ENCODE measurements at places on chromosomes 12 and 14.
A peak's percentile ranks its signal among the peaks of the same experiment; 100 is the strongest.

DNA sequence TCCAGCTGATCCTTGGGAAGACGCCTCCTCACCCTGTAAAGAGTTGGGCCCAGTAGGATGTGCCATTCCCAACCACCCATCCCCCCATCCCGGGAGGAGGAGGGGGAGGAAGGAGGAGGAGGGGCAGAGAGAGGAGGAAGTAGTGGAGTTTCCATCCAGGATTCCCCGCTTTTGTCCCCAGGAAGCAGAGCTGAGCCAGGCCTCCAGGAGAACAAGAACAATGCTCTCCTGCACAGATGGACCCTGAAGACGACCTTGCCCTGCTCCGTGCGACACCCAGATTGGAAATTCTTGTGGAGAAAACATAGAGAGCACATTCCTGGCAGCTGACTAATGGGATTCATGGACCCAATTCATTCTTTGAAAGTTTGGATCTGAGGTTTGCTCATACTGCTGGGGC lies 132.3 kb upstream of the CRY1 start:
- no peak for DNase-seq

DNA sequence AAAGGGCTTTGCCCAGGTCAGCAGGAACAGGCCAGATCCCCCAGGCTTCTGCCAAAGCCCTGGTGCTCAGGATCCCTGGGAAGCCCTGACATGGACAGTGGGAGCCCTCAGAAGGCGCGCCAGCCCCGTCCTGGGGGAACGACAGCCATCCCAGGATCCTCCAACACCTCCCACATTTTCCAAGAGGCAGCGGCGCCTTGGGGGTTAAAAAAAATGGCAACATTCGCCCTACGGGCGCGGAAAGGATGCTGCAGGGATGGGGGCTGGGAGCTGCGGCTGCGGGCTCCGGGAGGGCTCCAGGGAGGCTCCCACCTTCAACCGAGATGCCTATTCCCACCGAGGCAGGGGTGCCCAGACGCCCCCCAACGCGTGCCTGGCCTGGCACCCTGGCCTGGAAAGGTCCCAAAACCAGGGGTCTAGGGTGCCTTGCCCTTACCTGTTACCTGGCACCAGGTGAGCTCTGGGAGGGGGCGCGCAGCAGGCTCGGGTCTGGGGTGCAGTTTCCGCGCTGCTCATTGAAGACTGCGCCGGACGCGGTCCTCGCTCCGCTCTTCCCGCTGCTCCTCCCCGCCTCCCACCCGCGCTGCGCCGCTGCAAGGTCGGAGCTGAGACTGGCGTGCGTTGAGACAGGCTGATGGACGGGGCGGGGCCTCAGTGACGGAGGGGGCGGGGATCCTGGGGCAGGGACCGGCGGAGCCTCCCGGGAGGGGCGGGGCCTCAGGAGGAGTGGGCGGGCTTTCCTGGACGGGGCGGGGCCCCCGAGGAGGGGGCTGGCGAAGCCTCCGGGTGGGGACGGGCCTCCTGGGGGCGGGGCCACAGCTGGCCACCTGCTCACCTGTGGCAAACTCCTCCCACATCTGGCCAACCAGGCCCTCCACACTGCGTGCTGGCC lies at the start of gene ABCB9:
ABCB9 (minus strand) TSS at position 613 of the 892 bp plus-strand sequence. CDS start 6,228 bp downstream, outside the sequence.
- DNase-seq = peak; percentile 96

GRCh38 chr14:82009076-82009475 lies 475.4 kb upstream of the SEL1L start:
- DNase-seq = no peak

- DNase-seq = no peak
These were observed 1205.3 kb downstream of the GALC start for GRCh38 chr14:86787717-86788116.

GRCh38 chr14:76827696-76828296 lies 1.6 kb downstream of the LRRC74A start:
- DNase-seq = no peak

GRCh38 chr12:57063991-57064685 lies 14.2 kb upstream of the MYO1A start:
- DNase-seq = peak; percentile 27

DNA sequence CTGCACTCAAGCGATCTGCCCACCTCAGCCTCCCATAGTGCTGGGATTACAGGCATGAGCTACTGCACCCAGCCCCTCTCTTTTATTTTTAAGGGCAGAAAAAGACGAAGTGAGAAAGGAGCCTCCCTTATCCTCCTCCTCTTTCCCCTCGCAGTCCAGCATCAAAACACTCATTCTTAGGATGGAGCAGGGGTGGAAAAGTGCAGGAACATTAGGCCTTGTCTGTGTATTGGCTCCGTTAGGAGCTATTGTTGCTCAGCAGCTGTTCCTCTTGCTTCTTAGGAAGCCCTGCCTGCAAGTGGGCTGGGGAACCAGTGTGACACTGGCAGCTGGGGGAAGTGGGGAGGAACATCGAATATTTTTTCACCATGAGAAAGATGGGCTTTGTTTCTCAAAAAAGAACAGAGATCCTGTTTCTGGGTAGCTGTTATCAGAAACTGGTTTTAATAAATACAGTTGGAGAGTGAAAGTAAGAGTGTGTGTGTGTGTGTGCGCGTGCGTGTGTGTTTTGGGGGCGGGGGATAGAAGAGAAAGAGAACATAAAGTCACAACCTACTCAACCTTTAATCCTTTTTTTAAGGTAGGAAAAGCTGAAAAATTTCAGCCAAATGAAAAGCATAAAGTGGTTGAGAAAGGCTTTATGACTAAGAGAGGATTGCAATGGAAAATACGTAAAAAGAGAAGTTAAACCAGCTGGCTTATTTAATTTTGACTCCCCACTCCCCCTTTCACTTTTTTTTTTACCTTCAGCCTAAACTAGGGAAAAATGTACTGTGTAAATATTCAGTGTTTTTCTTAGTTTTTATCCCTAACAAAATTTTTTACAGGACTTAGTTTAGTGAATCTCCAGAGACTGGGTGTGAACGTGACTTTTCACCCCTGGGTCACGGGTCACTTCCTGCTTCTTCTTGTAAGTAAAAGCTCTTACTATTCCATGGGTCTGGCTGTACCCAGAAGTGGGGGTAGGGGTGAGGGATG lies 197.2 kb upstream of the PLEKHG7 start:
- DNase-seq = peak; percentile 59

DNA sequence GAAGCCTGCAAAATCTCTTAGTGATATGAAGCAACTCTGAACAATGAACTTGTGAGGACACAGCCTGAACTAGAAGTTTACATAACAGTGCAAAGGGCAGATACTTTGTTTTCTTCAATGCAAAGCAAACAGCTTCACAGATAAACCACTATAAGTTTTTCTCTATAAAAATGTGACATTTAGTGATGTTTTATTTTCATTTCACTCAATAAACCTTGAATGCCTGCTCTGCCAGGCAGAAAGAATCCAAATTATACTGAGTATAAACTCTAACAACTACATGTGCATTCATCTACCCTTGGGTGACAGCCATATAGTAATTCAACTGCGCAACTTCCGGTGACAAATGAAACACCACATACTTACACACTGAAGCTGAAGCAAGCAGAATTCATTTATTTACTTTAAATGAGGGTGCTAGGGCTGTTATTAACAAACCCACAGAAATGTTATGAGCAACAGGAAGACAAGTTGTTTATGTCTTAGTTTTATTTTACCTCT lies 10.3 kb downstream of the DCP1B start:
- DNase-seq = no peak

- DNase-seq = no peak
These were observed 9.8 kb downstream of the FAM222A start for GRCh38 chr12:109723311-109723881.

DNA sequence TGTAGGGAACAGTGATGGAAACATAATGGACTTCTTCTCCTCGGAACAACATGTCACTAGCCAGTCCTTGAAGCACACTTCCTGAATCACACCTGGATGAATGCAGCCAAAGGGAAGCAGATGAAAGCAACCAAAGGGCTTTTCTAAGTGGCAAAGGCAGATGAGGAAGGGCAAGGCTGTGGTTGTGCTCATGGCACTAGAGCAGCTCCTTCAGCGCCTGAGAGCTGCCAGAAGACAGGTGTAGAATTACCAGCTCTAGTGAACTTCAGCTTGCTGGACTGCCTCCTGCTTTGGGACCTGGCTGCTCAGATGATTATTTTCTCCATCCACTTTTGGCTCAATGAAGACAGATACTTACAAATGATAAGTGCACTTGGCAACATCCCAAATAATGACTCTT lies 1372.1 kb upstream of the SEL1L start:
- DNase-seq = no peak

DNA sequence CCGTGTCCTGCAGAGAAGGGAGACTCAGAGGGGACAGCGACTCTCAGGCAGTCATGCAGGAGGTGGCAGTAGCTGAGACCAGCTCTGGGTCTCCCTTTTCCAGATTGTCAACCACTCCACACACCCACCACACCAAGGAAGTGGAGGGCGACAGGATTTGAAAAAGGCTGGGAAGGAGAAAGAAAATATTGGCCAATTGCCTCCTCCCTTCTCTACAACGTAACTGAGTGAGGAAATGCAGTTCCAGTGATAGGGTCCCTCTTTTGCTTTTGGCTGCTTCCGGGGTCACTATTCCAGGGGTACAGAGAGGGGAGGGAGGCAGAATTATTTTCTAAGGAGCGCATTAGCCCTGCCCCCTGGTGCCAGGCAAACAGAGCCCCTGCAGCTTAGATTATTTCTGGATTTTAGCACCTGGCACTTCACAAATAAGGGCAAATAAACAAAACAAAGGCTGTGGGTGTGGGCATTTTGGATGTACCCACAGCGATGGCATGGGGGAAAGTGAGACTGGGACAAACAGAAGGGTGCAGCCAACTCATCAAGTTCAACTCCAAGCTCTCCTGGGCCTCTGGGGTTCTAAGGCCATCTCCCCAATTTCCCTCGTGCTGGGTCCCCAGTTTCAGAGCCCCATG lies 20.4 kb downstream of the ASB2 start:
- DNase-seq = no peak

DNA sequence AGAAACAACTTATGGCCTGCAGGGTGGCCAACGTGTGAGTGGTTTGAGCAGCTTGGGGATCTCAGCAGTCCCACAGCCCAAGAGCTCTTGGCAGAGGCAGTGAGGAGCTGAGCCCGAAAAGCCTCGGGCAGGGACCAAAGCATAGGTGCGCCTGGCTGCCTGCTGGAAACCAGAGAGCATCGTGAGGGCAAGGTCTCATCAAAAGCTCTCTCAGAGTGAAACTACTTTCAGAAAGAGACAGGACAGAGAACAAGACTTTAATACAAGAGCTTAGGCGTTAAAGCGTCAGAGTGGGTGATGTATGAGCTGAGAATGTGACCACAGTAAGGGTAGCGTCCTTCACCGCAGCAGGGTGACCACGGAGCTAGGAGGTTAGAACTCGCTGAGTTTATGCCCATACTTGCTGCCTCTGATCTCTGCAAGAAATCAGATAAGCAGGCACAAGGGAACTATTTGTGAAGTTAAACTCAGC lies 30.8 kb downstream of the LGMN start:
- no peak for DNase-seq

DNA sequence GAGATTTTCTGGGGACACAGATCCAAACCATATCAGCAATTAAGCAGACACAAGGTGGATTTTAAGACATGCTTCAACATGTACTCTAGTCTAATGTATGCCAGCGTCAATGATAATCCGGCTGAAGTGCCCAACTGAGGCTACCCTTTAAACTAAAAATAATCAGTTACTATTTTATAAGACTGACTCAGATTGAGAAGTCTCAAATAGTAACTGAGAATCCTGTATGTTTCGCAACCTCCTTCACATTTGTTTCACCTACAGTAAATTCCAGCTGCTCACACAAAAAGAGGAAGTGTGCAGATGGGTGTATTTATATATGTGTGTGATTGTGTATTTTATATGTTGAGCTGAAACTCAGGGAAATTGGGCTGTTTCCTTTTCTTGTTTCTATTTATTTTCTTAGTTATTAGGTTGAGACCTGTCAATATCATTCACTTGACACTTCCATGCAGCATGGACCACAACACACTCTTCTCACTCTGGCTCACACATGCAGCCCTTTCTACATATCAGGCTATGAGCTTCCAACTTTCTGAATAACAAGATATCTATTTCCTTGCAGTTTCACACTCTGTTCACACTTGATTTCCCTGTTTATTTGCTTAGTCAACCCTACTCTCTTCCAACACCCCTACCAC lies 1224.9 kb upstream of the TMEM132C start:
- DNase-seq = no peak

DNA sequence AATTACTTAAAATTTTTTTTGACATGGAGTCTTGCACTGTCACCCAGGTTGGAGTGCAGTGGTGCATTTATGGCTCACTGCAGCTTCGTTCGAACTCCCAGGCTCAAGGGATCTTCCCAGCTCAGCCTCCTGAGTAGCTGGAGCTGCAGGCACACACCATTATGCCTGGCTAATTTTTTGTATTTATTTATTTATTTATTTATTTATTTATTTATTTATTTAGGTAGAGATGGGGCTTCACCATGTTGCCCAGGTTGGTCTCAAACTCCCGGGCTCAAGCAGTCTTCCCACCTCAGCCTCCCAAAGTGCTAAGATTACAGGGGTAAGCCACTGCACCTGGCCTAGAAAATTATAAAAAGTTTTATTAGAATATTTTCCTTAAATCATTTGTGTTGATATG lies 73.6 kb downstream of the DACT1 start:
- DNase-seq = no peak

DNA sequence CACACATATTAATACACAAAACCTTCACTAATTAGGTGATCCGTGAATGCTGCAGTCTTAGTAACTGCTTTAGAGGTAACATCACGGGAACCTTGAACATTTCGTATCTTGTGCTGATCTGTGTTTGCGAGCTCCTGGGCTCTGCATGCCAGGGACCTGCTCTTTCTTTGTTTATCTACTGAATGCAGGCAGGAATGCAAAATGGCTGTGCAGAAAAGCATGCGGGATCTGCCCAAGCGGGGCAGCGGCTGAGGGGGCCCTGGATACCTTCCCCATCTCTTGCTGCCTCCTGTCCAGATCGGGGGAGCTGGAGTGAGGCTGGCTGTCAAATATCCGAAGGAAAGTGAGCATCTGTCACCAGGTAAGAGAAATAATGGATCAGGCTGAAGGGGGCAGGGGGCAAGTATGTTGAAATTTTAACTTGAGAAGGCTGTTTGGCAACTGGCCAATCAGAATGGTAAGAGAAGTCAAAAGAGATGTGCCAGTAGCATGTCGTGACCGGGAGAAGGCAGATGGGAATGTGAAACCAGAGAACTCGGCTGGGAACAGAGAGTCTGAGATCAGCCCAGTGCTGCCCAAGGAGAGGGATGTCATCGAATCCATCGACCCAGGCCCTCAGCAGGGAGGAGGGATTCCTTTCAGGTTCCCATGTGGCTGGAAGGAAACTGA lies 191.4 kb downstream of the TTC7B start:
- DNase-seq = no peak

DNA sequence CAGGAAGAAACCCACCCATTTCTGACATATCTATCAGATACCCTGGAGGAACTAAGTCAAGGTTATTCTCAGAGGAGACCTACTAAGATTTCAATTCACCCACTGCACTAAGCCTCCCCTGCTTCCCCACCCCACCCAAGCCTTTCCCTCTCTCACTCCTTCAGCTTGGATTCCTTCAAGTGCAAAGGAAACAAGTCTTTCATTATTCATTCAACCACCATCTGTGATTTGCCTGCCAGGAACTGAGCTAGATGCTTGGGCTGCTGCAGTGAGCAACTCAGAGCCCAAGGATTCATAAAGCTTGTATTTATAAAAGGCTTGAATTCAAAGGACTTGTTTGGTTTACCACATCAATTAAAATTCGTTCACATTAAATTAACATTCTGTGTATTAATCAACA lies 161.3 kb downstream of the GXYLT1 start:
- no peak for DNase-seq

Measured in stimulated activated CD4-positive, alpha-beta T cell treated with anti-CD3 and anti-CD28 coated beads, Interleukin-12 subunit alpha, Interleukin-12 subunit beta, amount 100 ng/mL, for 24 hours (primary cell).